ENCODE measurements at places on chromosomes 13 and 19.
A peak's percentile ranks its signal among the peaks of the same experiment; 100 is the strongest.

GRCh38 chr13:43728421-43728820 lies 58.4 kb downstream of the ENOX1 start:
- peaks cover 5% of the 10 kb centered on the region for H3K4me1 ChIP-seq
- H3K27me3 ChIP-seq, result no peaks in the 10 kb centered on the region
- no peak overlapping the region for H3K27ac ChIP-seq
- H3K36me3 ChIP-seq, result no peaks in the 10 kb centered on the region
- H3K4me3 ChIP-seq, result no peak overlapping the region

GRCh38 chr19:13329766-13330165 lies 176.5 kb downstream of the CACNA1A start:
- no peak overlapping the region for H3K27ac ChIP-seq
- no peaks in the 10 kb centered on the region for H3K36me3 ChIP-seq
- no peak overlapping the region for H3K4me3 ChIP-seq
- peaks cover 5% of the 10 kb centered on the region for H3K27me3 ChIP-seq
- DNase-seq, result no peak

GRCh38 chr13:45258334-45258675 lies 57.5 kb upstream of the KCTD4 start:
- H3K4me3 ChIP-seq, result no peak overlapping the region
- no peaks in the 10 kb centered on the region for H3K27me3 ChIP-seq
- H3K27ac ChIP-seq, result peak overlapping the region; percentile 19
- DNase-seq, result no peak

- no peaks in the 10 kb centered on the region for H3K27me3 ChIP-seq
- no peak for DNase-seq
- H3K4me1 ChIP-seq, result no peaks in the 10 kb centered on the region
- H3K36me3 ChIP-seq, result peaks cover 7% of the 10 kb centered on the region
- H3K27ac ChIP-seq, result no peak overlapping the region
- H3K4me3 ChIP-seq, result no peak overlapping the region
These were observed 21.1 kb downstream of the AP1M1 start for GRCh38 chr19:16218851-16219250.

GRCh38 chr19:33346665-33347064 lies 26.8 kb upstream of the CEBPG start:
- H3K36me3 ChIP-seq, result no peaks in the 10 kb centered on the region
- DNase-seq, result no peak
- no peaks in the 10 kb centered on the region for H3K27me3 ChIP-seq
- H3K4me1 ChIP-seq, result peaks cover 7% of the 10 kb centered on the region
- H3K27ac ChIP-seq, result no peak overlapping the region

- no peaks in the 10 kb centered on the region for H3K27me3 ChIP-seq
- H3K4me3 ChIP-seq, result peak overlapping the region; percentile 95
- H3K4me1 ChIP-seq, result peaks cover 31% of the 10 kb centered on the region
These were observed 785 bp downstream of the NHLRC3 start for GRCh38 chr13:39039041-39039440.

GRCh38 chr13:71587817-71588216 lies 279.2 kb downstream of the DACH1 start:
- no peaks in the 10 kb centered on the region for H3K27me3 ChIP-seq
- no peaks in the 10 kb centered on the region for H3K36me3 ChIP-seq
- no peak overlapping the region for H3K27ac ChIP-seq
- no peak overlapping the region for H3K4me3 ChIP-seq
- H3K4me1 ChIP-seq, result no peaks in the 10 kb centered on the region

DNA sequence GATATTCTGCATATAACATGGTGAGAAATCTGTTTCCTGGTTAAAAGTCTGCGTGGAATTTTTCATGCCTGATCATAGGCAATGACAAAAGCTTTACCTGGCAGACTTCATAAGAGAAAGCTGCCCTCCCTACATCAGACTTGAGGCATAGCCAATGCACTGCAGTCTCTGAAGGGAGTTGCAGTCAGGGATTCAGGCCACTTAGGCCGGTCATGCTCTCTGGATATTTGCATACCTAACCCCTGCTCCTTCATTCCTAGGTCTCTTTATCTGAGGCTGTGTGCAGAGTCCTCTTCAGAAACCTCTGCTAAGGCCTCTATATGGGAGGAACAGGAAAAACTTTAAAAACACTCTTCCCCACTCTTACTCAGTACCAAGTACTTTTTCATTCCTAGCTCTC lies 287.4 kb downstream of the PCDH17 start:
- H3K4me3 ChIP-seq, result no peak overlapping the region
- no peak for DNase-seq
- no peak overlapping the region for H3K27ac ChIP-seq

DNA sequence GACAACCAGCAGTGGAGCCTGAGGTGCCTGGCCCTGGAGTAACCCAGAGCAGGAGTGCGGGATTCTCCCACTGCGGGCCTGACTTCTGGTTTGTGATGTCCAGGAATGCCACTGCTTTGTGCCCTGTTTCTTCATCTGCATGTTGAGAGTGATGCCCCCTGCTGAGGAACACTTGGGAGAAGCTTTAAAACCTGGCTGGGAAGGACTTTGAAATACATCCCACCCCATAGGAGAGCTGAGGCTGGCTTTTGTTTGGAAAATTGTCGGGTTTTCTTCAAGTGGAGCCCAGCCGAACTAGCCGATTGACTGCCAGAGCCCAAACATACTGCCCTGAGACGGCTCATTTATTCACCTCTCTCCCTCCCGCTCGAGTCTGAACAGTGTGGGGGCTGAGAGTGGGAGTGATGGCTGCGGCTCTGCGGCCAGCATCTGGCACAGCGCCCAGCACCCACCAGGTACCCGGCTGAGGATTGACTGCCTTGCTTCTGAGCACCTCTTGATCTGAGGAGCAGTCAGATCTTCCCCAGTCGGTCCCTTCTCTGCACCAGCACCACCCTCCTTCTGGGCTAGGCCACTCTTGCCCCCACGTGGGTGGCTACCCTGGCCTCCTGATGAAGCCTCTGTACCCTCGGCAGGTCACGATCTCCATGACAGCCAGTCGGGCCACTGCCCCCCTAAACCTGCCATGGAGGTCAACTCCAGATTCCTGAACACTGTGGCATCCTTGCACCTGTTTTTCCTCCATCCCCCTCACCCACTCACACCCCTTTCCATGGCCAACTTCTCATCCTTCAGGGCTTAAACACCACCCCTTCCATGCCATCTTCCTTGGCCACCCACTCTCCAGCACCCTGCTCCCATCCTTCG lies 148.9 kb downstream of the SIPA1L3 start:
- no peaks in the 10 kb centered on the region for H3K27me3 ChIP-seq
- H3K27ac ChIP-seq, result no peak overlapping the region
- no peaks in the 10 kb centered on the region for H3K36me3 ChIP-seq
- no peaks in the 10 kb centered on the region for H3K4me1 ChIP-seq
- H3K4me3 ChIP-seq, result no peak overlapping the region
- DNase-seq, result no peak

DNA sequence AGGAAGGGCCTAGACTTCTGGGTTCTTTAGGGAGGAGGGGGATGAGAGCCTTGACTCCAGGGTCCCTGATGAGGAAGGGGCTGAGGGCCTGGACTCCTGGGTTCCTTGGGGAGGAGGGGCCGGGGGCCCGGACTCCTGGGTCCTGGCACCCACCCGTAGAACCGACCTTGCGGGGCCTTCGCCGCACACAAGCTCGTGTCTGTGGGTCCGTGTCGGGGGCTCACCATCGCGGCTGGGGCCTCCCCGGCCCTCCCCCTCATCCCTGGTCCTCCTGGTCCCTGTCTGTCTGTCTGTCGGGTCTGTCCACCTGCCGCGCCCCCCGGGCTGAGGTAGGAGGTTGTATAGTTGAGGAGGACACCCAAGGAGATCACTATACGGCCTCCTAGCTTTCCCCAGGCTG lies 662 bp upstream of the SPACA6 start:
- H3K27ac ChIP-seq, result no peak overlapping the region
- H3K27me3 ChIP-seq, result no peaks in the 10 kb centered on the region
- DNase-seq, result no peak
- peaks cover 7% of the 10 kb centered on the region for H3K4me1 ChIP-seq
- peak overlapping the region; percentile 86 for H3K4me3 ChIP-seq

DNA sequence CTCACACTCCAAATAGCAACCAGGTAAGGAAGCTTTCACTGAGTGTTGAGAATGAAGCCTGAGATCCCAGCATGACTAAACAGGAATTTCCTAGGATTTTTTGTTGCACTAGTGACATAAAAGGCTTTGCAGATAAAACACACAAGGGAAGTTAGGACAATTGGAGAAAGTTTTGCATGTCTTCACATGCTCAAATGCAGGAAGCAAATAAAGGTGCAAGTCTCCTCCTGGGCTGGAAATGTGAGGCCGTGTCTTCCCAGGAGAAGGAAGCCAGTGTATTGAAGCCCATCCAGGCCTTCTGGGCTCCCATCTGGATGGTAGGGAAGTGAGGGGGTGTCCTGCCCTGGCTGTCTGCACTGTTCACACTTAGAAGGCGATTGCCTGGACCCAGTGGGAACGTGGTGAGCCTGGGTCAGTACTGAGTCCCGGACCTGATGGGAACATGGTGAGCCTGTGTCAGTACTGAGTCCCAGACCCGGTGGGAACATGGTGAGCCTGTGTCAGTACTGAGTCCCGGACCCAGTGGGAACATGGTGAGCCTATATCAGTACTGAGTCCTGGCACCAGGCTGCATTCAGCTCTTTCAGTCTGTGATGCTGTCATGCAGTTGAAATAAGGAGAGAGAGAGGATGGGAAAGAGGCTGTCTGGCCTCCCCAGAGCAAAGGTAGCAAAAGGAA lies 38.7 kb downstream of the SIAH3 start:
- H3K36me3 ChIP-seq, result no peaks in the 10 kb centered on the region
- no peaks in the 10 kb centered on the region for H3K4me1 ChIP-seq
- DNase-seq, result no peak
- no peak overlapping the region for H3K4me3 ChIP-seq
- no peak overlapping the region for H3K27ac ChIP-seq

DNA sequence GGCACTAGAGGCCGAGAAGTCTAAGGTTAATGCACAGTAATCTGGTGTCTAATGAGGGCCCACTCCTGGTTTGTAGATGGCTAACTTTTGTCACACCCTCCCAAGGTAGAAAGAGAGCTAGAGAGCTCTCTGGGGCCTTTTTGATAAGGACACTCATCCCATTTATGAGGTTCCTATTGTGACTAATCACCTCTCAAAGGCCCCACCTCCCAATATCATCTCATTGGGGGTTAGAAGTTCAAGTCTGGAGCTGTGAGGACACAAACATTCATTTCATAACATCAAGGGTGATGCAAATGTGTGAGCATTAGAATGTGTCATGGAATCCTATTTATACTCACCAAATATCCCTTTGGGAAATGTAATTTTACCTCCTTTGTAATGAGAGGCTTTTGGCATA lies 79.2 kb upstream of the SLC10A2 start:
- H3K4me1 ChIP-seq, result no peaks in the 10 kb centered on the region
- H3K27ac ChIP-seq, result no peak overlapping the region
- H3K36me3 ChIP-seq, result no peaks in the 10 kb centered on the region
- H3K27me3 ChIP-seq, result no peaks in the 10 kb centered on the region
- no peak for DNase-seq

- no peaks in the 10 kb centered on the region for H3K4me1 ChIP-seq
- H3K4me3 ChIP-seq, result no peak overlapping the region
- no peaks in the 10 kb centered on the region for H3K36me3 ChIP-seq
- DNase-seq, result no peak
These were observed 33.2 kb downstream of the CCL25 start for GRCh38 chr19:8085598-8086408.

- no peaks in the 10 kb centered on the region for H3K36me3 ChIP-seq
- H3K27me3 ChIP-seq, result no peaks in the 10 kb centered on the region
- DNase-seq, result no peak
These were observed 471.5 kb downstream of the TSHZ3 start for GRCh38 chr19:30877661-30878113.

DNA sequence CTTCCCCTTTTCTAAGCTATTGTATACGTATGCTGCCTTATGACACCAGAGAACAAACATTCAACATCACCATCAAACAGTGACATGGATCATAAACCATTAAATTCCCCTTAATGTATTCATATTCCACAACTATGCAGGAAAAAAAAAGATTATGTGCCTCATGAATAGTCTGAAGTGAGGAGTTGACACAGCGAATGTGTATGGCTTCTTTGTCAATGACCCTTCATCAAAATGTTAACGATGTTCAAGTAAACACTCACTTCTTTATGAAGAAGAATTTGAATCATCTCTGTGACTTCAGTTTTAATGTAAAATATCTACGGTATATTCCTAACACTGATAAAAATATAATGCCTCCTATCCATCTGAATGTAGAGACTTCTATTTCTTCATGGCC lies 44.6 kb downstream of the SMAD9 start:
- peaks cover 46% of the 10 kb centered on the region for H3K36me3 ChIP-seq
- DNase-seq, result no peak
- no peaks in the 10 kb centered on the region for H3K4me1 ChIP-seq
- no peaks in the 10 kb centered on the region for H3K27me3 ChIP-seq
- H3K27ac ChIP-seq, result no peak overlapping the region
- H3K4me3 ChIP-seq, result no peak overlapping the region

GRCh38 chr19:2587001-2587719 lies 111.2 kb downstream of the GADD45B start:
- H3K36me3 ChIP-seq, result no peaks in the 10 kb centered on the region
- no peak overlapping the region for H3K4me3 ChIP-seq
- no peak for DNase-seq

- H3K36me3 ChIP-seq, result no peaks in the 10 kb centered on the region
- no peak overlapping the region for H3K27ac ChIP-seq
- no peaks in the 10 kb centered on the region for H3K27me3 ChIP-seq
- no peaks in the 10 kb centered on the region for H3K4me1 ChIP-seq
- H3K4me3 ChIP-seq, result no peak overlapping the region
- no peak for DNase-seq
These were observed 579.4 kb upstream of the MIR17HG start for GRCh38 chr13:90768116-90768515.

GRCh38 chr13:24250376-24251057 lies 58.9 kb upstream of the C1QTNF9 start:
- no peak for DNase-seq
- no peaks in the 10 kb centered on the region for H3K27me3 ChIP-seq
- H3K36me3 ChIP-seq, result no peaks in the 10 kb centered on the region
- no peak overlapping the region for H3K4me3 ChIP-seq

GRCh38 chr19:12952488-12953137 lies 4.4 kb downstream of the GADD45GIP1 start:
- peaks cover 71% of the 10 kb centered on the region for H3K36me3 ChIP-seq
- peaks cover 71% of the 10 kb centered on the region for H3K4me1 ChIP-seq
- H3K4me3 ChIP-seq, result no peak overlapping the region
- H3K27me3 ChIP-seq, result no peaks in the 10 kb centered on the region

- no peak overlapping the region for H3K4me3 ChIP-seq
- no peak for DNase-seq
- H3K27me3 ChIP-seq, result no peaks in the 10 kb centered on the region
- no peak overlapping the region for H3K27ac ChIP-seq
- no peaks in the 10 kb centered on the region for H3K36me3 ChIP-seq
- H3K4me1 ChIP-seq, result no peaks in the 10 kb centered on the region
These were observed 124.5 kb upstream of the USP29 start for GRCh38 chr19:56995303-56995702.

GRCh38 chr13:73961181-73961580 lies 173.0 kb downstream of the KLF12 start:
- no peak overlapping the region for H3K27ac ChIP-seq
- H3K4me3 ChIP-seq, result no peak overlapping the region
- DNase-seq, result no peak
- peaks cover 10% of the 10 kb centered on the region for H3K4me1 ChIP-seq
- no peaks in the 10 kb centered on the region for H3K36me3 ChIP-seq

- no peak overlapping the region for H3K27ac ChIP-seq
- H3K4me1 ChIP-seq, result no peaks in the 10 kb centered on the region
- no peaks in the 10 kb centered on the region for H3K27me3 ChIP-seq
- peaks cover 4% of the 10 kb centered on the region for H3K36me3 ChIP-seq
- no peak overlapping the region for H3K4me3 ChIP-seq
These were observed 68.6 kb downstream of the NDFIP2 start for GRCh38 chr13:79549355-79550106.

Data from psoas muscle (tissue), 8 donors.